ENCODE measurements at places on chromosomes 12 and 14.

DNA sequence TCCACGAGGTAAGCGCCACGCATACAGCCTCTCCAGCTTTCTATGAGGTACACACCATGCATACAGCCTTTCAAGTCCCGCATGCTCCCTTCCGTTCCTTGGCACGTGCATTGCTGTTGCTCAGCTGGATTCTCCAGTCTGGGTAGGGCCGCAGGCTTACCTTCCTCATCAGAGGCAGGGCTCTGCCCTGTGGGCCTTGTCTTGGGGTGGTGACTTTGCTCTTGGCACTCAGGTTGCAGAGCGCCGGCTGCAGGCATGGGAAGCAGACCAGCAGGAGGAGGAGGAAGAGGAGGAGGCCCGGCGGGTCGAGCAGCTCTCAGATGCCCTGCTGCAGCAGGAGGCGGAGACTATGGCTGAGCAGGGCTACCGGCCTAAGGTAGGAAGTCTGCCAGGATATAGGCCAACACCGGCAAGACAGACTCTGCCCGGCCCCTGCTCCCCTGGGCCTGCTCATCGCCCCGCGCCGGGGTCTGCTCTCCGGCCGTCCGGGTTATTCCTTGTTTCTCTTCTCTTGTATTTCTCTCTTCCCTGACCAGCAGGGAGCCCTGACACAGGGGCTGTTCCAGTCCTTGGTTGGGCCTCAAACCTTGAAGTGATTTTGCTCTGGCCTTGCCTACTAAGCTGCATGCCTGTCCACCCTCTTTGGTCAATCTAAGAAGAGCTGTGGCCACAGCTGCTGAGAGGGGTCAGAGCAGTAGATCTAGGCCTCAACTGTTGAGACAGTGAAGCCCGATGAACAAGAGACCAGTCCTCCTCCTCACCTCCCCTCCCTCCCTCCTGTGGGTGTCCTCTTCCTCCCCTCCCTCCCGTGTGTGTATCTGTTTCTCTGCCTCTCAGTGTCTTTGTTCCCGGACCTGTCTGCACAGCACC, 15.3 kb downstream of the TCHP start:
- no peak for DNase-seq

DNA sequence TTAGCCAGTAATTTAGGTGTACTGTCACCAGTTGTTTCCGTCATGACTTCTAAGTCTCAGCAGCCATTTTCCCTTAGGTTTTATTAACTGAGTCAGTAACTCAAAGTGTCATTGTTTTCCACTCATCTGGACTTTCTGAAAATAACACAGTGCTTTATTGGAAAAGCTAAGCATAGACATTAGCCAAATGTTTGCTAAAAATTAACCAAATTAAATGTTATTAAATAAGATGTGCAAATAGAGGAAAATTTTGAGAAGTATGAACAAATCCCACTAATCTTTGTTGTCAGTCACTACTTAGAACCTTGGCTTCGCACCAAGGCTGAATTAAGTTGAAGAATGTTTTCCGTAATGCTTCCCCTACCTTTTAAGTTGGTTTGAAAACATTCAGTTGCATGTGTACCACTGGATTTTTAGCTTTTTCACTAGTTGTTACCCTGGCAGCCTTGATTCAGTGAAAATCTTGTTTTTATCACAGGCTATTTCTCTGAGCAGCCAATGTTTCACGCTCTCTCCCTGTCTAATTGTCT, 43.0 kb downstream of the BORCS5 start:
- no peak for DNase-seq

DNA sequence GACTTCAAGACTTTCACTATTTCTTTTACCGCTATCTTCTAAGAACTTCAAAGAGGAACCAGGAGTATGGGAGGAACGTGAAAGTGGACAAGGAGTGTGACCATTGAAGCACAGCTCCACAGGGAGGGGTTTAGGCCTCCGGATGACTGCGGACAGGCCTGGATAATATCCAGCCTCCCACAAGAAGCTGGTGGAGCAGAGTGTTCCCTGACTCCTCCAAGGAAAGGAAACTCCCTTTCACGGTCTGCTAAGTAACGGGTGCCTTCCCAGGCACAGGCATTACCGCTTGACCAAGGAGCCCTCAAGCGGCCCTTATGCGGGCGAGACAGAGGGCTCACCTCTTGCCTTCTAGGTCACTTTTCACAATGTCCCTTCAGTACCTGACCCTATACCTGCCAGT, 267.0 kb downstream of the RPL10L start:
- DNase-seq = no peak

- no peak for DNase-seq
These were observed 313.7 kb upstream of the DCN start for GRCh38 chr12:91496337-91496736.

DNA sequence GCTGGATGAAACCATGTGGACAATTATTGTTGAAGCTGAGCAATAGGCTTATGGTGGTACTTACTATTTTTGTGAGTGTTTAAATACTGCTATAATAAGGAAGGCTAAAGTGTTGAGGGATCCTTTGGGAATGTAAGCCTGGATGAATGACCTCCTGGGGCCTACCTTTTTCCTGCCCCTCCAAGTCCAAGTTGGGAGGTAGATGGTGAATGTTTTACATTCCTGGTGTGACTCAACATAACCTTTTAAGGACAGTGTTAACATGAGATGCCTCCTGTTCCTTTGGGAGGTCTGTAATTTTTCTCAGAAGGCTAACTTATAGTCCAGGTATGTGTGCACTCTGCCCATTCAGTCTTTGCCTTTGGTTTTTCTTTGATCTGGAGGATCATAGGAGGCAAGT, 315.9 kb downstream of the NRXN3 start:
- no peak for DNase-seq
